ENCODE measurements at places on chromosomes 6 and 20.

DNA sequence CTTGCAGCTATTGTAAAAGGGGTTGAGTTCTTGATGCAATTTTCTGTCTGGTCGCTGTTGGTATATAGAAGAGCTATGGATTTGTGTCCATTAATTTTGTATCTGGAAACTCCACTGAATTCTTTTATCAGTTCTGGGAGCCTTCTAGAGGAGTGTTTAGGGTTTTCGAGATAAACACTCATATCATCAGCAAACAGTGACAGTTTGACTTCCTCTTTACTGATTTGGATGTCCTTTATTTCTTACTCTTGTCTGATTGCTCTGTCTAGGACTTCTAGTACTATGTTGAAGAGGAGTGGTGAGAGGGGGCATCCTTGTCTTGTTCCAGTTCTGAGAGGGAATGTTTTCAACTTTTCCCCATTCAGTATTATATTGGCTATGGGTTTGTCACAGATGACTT, 120.8 kb upstream of the SSTR4 start:
- no peak for DNase-seq

GRCh38 chr6:12208673-12209072, 81.5 kb upstream of the EDN1 start:
- no peak for DNase-seq

DNA sequence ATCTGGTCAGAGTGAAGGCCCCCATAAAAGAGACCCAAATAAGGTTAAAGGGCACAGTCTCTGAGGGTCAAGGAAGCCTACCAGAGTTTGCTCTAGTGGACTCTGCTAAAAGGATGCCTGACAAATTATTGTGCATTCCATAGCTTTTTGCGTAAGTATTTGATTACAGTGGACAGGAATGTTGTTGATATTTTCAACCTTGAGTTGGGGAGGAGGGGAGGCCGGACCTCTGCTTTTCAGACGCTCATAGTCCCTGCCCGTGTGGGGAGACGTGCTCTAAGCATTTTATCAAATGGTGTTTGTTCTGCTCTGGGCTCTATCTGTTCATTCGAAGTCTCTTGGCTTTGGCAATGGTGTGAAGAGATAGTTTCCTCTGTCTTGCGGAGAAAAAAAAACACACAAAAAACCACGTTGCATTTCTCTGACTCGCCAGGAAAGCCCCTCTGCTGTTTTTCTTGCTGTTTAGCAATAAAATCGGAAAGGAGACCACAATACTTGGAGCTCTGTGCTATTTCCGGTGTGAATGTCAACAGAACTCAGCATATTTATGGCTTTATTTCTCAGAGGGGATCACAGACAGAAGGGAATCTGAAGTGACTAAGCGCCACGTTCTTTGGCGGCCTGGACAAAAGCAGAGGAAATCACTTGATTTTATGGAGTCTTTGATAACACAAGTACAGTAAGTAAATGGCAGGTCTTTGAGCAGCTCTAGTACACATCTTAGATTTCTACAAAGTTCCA, 159.8 kb downstream of the ZFP64 start:
- DNase-seq, result peak; percentile 51

DNA sequence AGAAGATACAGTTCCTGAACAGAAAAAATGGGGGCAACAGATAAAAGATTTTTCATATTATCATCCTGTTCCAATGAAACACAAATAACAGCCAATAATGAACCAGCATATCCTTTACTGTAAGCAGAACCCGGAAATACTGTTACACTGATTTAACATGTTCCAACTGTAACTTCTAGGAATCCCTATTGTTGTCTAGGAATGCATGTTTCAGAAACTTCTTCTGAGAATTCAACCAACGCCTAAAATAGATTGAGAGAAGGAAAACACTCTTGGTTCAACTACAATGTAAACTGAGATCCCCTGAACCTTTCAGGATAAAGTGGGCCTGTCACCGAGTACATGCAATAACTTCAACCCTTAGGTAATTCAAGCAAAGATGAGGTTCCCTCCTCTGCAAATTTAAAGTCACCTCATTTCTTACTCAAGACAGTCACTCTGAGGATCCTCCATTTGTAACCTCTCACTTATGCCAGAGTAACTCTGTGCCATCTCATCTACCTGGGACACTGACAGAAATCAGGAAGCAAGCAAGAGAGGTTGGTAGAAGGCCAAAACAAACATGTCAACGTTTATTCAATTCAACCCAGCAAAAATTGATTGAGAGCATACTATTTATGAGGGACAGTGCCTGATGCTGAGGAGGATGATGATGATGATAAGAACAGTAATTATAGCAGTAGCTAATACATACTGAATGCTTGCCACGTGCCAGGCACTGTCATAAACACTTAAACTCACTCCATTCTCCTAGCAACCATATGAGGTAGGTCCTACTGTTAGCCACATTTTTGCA, 14.1 kb downstream of the UBE3D start:
- DNase-seq, result no peak
